Activated T-cell treated with anti-CD3 and anti-CD28 coated beads, Interleukin-2, amount 50 U/mL, for 1 hour (primary cell): ENCODE measurements at places on chromosomes 6 and 20.
A peak's percentile ranks its signal among the peaks of the same experiment; 100 is the strongest.

- DNase-seq, result peak; percentile 20
These were observed 744 bp downstream of the RIOK1 start for GRCh38 chr6:7390226-7390878.

DNA sequence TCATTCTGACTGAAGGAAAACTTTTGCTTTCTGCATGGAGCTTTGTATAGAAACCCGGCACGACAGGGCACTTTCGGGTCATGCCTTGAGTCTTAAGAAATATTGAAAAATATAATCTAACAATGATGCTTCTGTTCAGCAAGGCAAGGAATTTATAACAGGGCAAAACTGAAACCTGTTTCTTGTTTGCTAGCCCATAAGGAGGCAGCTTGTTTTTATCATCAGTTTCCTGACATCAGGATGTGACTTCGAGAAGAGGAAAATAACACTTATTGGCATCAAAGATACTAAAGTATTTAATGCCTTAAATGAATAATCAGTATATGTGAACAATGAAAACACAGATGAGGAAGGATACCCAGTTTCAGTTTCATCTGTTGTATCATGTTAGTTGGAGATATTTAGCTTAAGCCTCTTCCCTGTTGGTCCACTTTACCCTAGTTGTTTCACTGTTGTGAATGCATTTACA lies 146.5 kb downstream of the CDKAL1 start:
- no peak for DNase-seq

- DNase-seq, result no peak
These were observed 476.3 kb downstream of the PRKN start for GRCh38 chr6:162251257-162251656.

DNA sequence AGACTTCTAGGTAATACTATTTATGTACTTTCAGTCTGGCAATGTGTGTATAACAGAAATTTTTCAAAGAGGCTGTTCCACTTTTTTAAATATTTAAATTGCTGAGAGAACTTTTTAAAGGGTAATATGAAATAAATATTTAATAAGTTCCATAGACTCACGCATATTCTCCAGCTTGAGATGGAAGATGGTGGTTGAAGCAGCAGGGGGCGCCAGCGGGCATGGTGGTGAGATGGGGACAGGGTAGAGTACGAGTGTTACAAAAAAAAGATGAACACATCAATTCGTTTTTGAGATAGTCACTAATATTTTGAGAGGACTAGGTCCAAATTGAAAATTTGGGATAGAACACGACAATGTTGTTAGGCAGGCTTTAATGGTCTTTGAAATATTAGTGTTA lies 68.4 kb downstream of the RSPO3 start:
- DNase-seq, result peak; percentile 39

DNA sequence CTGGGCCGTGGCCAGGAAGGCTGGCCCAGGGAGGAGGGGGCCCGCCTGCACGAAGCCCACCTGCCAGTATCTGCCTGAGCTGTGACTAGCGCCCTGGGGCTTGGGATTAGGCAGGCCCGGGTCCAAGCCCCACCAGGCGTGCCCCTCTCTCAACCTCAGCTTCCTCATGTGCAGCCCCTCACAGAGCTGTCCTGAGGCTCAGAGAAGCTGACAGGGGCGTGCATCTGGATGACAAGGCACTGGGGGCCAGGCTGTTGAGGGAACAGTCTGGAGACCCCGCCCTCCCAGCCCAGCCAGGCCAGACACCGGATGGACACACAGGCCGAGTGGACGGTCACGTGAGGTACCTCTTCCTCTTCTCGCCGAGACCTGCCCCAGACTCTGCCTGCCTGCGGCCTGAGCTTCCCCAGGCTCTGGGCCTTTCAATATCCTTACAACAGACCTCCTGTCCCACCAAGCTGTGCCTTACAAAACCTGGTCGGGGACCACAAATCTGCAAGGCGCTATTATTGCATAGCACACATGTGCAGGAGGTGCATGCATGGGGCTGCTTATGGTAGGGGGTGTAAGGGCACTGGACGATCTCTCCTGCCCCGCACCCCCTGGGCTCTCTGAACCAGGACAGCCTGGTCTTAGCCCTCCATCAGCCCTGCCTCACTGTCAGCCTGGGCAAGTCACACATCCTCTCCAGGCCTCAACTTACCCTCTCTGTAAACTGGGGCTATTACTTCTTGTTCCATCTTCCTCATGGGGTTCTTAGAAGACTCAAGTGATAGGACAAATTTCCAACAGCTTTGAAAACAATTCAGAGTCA lies 20.0 kb downstream of the NOL4L start:
- DNase-seq, result no peak

- DNase-seq, result no peak
These were observed 26.6 kb downstream of the PPP1R16B start for GRCh38 chr20:38831995-38832620.

- no peak for DNase-seq
These were observed 180.5 kb downstream of the OGFRL1 start for GRCh38 chr6:71468841-71469700.
